ENCODE measurements at places on chromosomes 11 and 22. TPM values are rescaled to one million over a fixed set of nuclear protein-coding genes. Genes with fewer than 3 reads are reported as not detected.

The ZBTB16 gene
- 13.6 TPM for total RNA-seq

The THY1 gene
- 436 TPM for total RNA-seq

The CNTF gene
- total RNA-seq, result not detected

The LMNTD2 gene
- total RNA-seq, result not detected

The MRGPRX4 gene
- not detected for total RNA-seq

The ENTHD1 gene
- not detected for total RNA-seq

The NADSYN1 gene
- 51.4 TPM for total RNA-seq

The KIRREL3 gene
- total RNA-seq, result 4.1 TPM

The UBTFL1 gene
- not detected for total RNA-seq

The DLG2 gene
- total RNA-seq, result not detected

The LYVE1 gene
- total RNA-seq, result not detected

The MRGPRX3 gene
- total RNA-seq, result not detected

The TP53AIP1 gene
- total RNA-seq, result not detected

The ADM gene
- 298 TPM for total RNA-seq

The OSM gene
- total RNA-seq, result not detected

The OR8D4 gene
- total RNA-seq, result not detected

The BDNF gene
- 2.0 TPM for total RNA-seq

The DEFB131B gene
- not detected for total RNA-seq

The GLB1L2 gene
- 0.29 TPM for total RNA-seq

The SLC22A6 gene
- total RNA-seq, result not detected

The SCN4B gene
- total RNA-seq, result not detected

The APOL1 gene
- total RNA-seq, result 22.2 TPM

The RGL4 gene
- not detected for total RNA-seq

The APOL4 gene
- total RNA-seq, result under 0.01 TPM

The ACR gene
- not detected for total RNA-seq

The LRRC74B gene
- total RNA-seq, result not detected

The SYNGR1 gene
- 8.4 TPM for total RNA-seq

The GLYATL1 gene
- total RNA-seq, result 1.2 TPM

The LARGE1 gene
- 23.0 TPM for total RNA-seq

The CEP126 gene
- total RNA-seq, result 1.1 TPM

The MRPL21 gene
- 74.7 TPM for total RNA-seq

The OTOG gene
- not detected for total RNA-seq

The NXPE4 gene
- total RNA-seq, result not detected

The CABP4 gene
- not detected for total RNA-seq

The LINC01488 gene
- not detected for total RNA-seq
